Stimulated activated CD4-positive, alpha-beta T cell treated with anti-CD3 and anti-CD28 coated beads, Interleukin-4, amount 100 ng/mL, for 1 hour (primary cell): ENCODE measurements at places on chromosomes 5 and 9.

GRCh38 chr5:138459311-138459933 is 5.9 kb upstream of the EGR1 start:
- DNase-seq = peak; percentile 77

- no peak for DNase-seq
Measured at GRCh38 chr5:94705427-94705826, 87.0 kb downstream of the SLF1 start.

DNA sequence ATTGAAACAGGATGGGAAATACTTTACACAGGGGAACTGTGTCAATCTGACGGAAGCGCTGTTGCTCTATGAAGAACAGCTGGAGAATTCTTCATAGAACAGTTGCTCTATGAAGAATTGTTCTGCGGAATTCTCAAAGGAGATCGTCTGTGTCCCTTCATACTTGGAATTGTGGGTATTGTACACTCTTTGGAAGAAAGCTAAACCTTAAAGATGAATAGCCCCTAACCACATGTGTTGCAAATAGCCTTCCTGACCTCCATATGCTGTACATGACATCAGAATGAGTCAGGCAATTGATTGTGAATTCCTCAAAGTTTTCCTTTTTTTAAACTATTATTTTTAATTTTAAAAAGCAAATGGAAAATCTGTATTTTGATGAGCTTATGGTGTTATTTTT is 15.6 kb downstream of the NIM1K start:
- DNase-seq = no peak

- DNase-seq = no peak
Measured at GRCh38 chr5:30001826-30002225, 1191.7 kb upstream of the CDH6 start.

DNA sequence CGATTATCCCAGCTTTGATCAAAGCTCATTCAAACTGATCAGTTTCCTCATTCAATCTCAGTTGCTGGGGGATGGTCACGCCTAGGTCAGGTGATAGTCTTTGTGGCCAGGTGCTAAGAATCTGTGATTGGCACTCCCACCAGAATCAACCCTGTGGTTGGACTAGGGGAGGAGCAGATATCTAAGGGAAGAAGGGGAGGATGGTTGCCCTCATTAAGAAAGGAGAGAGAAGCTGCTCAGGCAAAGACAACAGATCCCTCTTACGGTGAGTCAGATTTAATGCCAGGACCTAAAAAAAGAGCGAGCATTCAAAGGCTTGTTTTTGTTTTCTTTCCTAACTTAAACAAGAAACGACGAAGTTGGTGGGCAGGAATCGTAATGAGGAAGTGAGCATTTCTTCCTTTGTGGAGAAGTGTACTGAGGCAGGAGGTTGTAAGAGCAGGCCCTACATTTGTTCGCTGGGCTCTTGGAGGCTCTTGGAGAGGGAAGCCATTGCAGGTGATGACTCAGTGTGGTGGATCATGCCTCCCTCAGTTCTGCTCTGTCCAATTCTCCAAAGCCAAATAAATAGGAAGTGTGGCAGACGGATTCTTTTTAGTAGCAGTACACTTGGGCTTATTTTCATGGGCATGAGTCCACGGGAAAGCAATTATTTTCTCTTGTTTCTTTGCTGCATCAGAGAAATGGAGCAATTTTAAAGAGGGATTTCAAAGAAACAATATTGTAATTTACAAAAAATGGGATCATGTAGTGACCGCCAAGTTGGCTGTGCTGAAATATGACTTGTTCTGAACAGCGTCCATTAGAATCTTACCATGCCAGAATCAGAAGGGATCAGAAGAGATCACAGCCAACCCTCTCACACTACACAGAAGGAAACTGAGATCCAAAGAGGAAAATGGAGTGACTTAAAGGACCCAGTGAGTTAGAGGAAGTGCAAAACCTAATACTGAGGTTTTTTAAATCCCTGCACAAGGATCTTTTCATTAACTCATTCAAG is 18.7 kb upstream of the TGFBR1 start:
- no peak for DNase-seq

- DNase-seq = no peak
Measured at GRCh38 chr5:139664086-139664693, 16.0 kb downstream of the CXXC5 start.

- DNase-seq = no peak
Measured at GRCh38 chr5:135031813-135032694, 2.0 kb downstream of the PITX1 start.
